COR-L47 (cell line): ENCODE measurements at places on chromosomes 13 and 19.

- no peak for DNase-seq
Measured at GRCh38 chr13:52869621-52870020, 21.2 kb upstream of the PCDH8 start.

DNA sequence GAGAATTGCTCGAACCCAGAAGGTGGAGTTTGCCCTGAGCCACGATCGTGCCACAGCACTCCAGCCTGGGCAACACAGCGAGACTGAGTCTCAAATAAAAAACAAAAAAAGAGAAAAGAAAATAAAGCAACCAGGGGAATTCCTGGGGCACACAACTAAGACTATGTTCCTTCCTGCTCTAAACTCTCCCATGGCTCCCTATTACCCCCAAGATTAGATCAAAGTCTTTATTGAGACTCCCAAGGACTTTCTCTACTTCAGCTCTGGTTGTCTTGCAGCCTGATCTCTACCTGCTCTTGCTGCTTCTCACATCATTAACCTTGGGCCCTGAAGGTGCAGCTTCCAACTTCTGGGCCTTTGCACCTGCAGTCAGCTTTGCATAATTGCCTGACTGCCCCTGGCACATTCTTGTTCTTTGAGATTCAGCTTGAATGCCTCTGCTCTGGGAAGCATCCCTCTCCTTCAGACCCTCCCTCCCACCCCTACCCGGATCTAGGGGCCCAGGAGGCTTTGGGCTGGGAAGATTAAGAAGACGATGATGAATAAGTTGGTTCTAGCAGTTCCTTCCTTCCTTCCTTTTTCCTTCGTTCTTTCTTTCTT is 16.8 kb upstream of the CERS4 start:
- DNase-seq, result no peak

DNA sequence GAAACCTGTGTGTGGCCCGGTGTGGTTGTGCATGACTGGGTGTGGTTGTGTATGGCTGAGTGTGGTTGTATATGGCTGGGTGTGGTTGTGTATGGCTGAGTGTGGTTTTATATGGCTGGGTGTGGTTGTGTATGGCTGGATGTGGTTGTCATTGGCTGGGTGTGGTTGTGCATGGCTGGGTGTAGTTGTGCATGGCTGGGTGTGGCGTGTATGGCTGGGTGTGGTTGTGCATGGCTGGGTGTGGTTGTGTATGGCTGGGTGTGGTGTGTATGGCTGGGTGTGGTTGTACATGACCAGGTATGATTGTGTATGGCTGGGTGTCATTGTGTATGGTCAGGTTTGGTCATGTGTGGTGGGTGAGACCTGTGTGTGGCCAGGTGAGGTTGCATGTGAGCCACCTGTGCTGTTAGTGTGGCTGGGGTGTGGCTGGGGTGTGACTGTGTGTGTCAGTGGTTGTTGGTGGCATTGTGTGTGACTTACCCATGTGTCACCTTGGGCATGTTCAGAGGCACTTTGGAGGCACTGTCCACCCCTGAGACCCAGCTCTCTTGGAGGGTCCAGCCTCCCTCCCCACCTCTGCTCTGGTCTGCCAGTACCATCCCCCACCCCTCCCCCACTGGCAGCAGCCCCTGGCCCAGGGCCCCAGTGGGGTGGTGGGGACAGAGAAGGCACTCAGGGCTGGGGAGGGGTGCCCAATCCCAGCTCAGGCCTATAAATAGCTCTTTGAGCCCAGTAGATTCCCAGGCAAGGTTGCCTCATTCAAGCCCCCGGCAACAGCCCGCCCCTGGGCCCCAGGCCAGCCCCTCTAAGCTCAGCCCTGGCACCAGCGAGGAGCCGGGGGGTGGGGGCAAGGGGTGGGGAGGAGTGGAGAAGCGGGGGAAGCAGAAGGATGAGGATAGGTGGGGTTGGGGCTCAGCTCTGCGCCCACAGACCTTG is 3.9 kb upstream of the NCAN start:
- no peak for DNase-seq

DNA sequence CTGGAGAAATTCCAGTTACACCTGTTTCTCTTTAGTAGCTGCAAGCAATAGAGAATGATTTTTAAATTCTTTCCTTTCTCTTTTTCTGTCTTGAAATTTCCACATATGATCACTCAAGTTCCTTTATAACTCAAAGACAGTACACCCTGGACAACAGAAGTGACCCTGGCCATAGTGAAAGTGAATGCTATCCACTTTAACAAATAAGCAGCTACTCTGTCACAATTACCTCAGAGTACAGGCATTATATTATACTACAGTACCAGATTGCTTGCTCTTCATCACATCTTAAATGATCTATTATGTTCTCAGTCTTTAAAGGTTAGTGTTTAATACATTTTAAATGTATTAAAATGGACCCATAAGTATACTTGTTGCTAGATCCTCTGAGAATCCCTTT is 136.2 kb downstream of the KLF12 start:
- DNase-seq, result no peak

GRCh38 chr13:51590971-51591627 is 6.8 kb downstream of the WDFY2 start:
- no peak for DNase-seq

- DNase-seq, result no peak
Measured at GRCh38 chr19:11580116-11580515, 2.7 kb upstream of the ACP5 start.

- no peak for DNase-seq
Measured at GRCh38 chr19:18126097-18126496, 26.9 kb upstream of the PIK3R2 start.

DNA sequence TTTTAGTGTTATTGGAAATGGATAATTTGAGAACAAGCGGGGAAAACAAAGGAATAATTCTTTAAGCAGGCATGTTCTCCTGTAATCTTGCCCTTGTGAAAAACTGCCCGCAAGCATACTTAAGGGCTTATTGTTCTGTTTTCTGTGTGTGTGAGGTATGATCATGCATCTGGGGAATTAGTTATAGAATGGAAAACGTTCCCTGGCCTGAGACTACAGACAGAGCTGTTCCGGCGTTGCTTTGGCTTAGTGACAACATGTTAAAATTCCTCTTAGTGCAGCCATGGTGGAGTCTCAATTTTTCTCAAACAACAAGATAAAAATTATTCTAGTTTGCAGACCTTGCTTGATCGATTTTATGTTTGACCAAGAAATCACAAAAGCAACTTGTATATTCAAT is 560.2 kb upstream of the SPRY2 start:
- no peak for DNase-seq

GRCh38 chr13:108086678-108087077 is 128.7 kb downstream of the LIG4 start:
- DNase-seq, result no peak

DNA sequence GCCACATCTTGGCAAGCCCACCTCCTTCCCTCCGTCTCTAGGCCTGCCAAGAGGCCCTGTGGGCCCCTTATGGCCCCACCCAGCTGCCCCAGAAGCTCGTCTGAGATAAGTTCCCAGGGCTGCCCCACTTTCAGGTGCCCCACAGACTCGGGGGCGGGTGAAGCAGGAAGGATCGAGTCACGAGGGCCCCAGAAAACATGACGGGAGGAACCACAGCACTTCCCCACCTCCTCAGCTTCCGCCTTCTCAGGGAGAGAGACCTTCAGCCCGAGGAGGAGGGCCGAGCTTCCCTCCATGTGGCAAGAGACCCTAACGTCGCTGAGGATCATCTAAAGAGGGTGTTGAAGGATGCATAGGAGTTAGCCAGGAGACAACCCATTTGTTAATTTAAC is 4.5 kb upstream of the IL12RB1 start:
- DNase-seq, result no peak

DNA sequence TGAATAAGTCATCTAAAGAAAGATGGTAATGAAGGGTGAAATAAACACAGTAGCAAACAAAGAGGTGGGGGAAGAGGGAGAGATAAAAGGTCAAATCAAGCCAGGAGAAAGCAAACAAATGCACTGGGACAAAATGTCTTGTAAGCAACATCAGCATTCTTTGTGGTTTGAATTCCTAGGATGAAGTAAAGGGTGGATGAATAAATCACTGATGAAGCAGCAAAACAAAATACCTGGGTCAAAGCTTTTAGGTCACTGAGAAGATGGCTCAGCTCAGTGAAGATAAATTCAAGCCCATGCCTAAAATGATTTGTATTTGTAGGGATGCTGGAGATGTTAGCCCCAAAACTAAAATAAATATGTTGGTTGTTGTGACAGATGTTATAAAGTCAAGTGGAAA is 86.5 kb upstream of the FBXL3 start:
- DNase-seq, result no peak

DNA sequence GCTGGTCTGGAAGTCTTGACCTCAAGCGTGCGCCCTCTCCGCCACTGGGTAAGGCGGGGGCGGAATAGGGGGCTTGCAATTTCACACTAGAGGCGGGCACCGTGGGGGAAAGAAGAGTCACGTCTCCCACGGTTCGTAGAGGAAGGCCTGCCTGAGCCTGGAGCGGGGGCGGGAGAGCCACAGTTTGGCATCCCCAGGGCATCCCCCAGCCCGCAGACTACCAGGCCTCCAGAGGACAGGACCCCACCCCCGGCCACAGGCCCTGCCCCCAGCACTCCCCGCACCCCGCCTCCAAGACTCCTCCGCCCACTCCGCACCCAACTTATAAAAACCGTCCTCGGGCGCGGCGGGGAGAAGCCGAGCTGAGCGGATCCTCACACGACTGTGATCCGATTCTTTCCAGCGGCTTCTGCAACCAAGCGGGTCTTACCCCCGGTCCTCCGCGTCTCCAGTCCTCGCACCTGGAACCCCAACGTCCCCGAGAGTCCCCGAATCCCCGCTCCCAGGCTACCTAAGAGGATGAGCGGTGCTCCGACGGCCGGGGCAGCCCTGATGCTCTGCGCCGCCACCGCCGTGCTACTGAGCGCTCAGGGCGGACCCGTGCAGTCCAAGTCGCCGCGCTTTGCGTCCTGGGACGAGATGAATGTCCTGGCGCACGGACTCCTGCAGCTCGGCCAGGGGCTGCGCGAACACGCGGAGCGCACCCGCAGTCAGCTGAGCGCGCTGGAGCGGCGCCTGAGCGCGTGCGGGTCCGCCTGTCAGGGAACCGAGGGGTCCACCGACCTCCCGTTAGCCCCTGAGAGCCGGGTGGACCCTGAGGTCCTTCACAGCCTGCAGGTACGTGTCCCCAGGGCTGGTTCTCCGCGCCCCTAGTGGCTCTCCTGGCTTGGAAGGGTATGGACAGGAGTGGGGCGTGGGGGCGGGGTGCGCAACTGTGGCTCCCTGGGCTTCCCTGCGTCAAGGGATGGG is at the start of gene ANGPTL4:
Gene ANGPTL4 (plus strand): TSS at position 353 of the 969 bp plus-strand sequence. CDS start 167 bp downstream, at position 520.
- DNase-seq, result no peak

- DNase-seq, result peak; percentile 6
Measured at GRCh38 chr19:35045667-35046300, 4.3 kb downstream of the HPN start.

GRCh38 chr19:7547159-7547558 is 11.6 kb downstream of the PNPLA6 start:
- DNase-seq, result no peak

DNA sequence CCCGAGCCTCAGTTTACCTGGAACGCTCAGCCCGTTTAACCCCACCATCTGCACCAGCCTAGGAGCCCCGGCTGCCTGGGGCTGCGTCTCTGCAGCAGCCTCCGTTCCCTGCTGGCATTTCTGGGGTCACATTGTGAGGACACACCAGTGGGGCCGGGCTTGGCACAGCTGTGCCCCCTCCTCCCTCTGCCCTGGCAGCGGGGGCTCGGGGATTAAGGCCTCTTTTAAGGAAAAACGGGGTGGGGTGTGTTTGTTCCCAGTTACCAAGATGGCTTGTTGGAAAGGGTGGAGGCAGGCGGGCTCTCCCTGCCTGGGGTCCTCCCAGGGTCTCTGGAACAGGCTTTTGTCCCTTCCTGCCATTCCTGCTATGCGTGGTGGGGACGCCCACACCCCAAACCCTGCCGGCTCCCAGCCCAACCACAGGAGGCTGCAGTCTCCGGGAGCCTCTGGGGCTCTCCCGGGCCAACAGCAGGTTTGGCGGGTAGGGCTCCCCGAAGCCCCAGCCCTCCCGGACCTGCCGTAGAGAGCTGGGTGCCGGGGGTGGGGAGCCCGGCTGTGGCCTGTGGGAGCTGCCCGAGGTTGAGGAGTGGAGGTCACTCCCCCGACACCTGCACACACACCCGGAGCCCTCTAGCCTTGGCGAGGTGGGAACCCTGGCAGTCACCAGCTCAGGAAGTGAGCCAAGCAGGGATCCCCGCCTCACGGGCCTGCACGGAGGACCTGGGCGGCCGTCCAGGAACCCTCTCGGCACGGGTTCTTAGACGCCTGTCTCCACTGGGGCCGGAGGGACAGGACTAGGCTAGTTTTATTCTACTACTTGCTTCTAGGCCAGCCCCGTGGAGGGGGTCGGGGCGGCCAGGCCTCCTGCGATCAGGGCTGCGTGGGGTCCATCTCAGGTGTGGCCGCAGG is 36.9 kb downstream of the GADD45B start:
- no peak for DNase-seq

- no peak for DNase-seq
Measured at GRCh38 chr19:21147540-21147939, 5.7 kb downstream of the ZNF431 start.

- DNase-seq, result no peak
Measured at GRCh38 chr19:54096617-54097106, 3.9 kb downstream of the OSCAR start.

GRCh38 chr13:29479716-29480492 is 115.6 kb downstream of the SLC7A1 start:
- no peak for DNase-seq

DNA sequence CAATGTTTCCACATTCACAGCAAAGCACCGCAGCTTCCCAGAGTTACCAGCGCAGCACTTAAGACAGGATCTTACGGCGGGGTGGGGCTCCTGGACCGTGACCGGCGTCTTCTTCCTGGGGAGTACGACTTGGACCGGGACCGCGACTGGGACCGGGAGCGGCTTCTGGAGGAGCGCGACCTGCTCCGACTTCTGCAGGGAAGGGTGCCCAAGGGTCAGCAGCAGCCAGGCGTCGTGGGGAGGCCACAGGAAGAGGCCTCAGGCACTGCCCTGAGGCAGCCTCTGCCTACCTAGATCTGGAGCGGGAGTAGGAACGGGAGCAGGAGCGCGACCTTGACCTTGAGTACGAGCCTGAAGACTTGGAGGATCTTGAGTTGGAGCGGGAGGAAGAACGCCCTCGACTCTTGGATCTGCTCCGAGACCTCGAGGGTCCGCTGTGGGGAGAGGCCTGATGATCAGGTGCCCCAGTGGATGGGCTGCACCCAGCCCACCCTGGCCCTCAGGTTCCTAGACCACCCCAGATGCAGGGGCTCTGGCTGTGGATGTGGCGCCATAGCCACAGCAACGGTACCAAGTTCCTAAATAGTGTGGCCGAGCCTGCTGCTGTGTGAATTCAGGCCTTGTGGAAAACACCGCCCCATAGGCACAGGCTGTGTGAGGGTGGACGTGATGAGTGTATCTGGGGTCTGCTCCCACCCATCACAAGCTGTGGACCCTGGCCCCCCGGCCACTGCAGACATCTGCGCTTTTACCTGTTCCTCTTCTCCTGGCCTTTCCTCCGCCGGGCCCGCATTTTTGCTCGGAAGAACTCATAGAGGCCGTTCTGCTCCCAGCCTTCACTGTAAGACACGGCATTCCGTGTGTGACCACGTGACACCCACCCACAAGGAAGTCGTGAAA is 21.9 kb downstream of the CHERP start:
- DNase-seq, result no peak

DNA sequence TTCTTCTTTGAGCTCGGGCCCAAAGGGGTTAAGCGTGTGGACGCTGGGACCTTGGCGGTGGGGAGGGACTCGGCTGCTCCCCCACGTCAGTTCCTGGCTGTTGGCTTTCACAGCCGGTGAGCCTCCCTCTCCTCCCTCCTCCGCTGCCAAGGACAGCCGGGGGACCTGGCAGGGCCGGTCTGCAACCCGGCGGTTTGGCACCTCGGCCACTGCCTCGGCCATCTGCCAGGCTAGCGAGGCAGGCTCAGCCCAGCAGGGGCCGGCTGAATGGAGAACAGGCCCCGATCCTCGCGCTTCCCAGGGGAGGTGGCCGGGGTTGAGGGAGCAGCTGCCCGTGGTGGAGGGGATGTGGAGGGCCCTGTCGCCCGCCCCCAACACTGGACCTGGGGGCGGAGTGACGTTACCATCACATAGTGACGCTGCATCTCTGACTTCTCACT is 5.0 kb downstream of the TLE5 start:
- DNase-seq, result peak; percentile 73
